Mucosa of gallbladder (tissue), 1 donor: ENCODE measurements at places on chromosomes 1 and 21. TPM values are rescaled to one million over a fixed set of nuclear protein-coding genes. Genes with fewer than 3 reads are reported as not detected.

Gene LRRC7
- 4.1 TPM for total RNA-seq

Gene ROR1
- 13.1 TPM for total RNA-seq

Gene CCDC17
- total RNA-seq, result 2.8 TPM

Gene HAO2
- total RNA-seq, result 0.17 TPM

Gene C1orf52
- 18.6 TPM for total RNA-seq

Gene GLIS1
- total RNA-seq, result 0.17 TPM
